ENCODE measurements at places on chromosomes 3 and 15.

GRCh38 chr15:92323525-92323924, 70.2 kb upstream of the ST8SIA2 start:
- no peaks in the 10 kb centered on the region for H3K36me3 ChIP-seq
- no peak overlapping the region for H3K4me3 ChIP-seq
- peaks cover 13% of the 10 kb centered on the region for H3K4me1 ChIP-seq
- peaks cover 2% of the 10 kb centered on the region for H3K27me3 ChIP-seq
- DNase-seq, result no peak

GRCh38 chr3:55144015-55144673, 216.3 kb upstream of the LRTM1 start:
- H3K4me3 ChIP-seq, result no peak overlapping the region
- no peak overlapping the region for H3K27ac ChIP-seq
- no peaks in the 10 kb centered on the region for H3K36me3 ChIP-seq
- H3K4me1 ChIP-seq, result no peaks in the 10 kb centered on the region
- no peaks in the 10 kb centered on the region for H3K27me3 ChIP-seq
- DNase-seq, result no peak

GRCh38 chr3:39432342-39432741, 25.8 kb downstream of the RPSA start:
- no peak for DNase-seq
- H3K27ac ChIP-seq, result no peak overlapping the region
- peaks cover 1% of the 10 kb centered on the region for H3K4me1 ChIP-seq
- H3K27me3 ChIP-seq, result no peaks in the 10 kb centered on the region
- H3K36me3 ChIP-seq, result no peaks in the 10 kb centered on the region

DNA sequence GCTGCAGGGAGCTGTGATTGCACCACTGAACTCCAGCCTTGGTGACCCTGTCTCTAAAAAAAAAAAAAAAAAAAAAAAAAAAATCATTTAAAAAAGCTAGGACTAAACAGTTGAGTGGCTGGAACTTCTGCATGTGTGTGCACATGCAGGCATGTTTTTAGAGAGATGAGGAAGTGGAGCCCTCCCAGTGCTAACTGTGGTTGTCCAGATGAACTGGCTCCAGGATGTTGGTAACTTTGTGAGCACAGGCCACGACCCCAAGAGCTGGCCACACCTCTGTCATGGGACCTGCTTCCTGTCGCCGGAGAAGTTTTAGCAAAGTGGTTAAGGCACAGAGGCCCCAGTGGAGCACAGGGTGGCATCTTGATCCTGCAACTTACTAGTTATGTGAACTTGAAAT, 27.0 kb downstream of the CHCHD6 start:
- no peak overlapping the region for H3K4me3 ChIP-seq
- H3K4me1 ChIP-seq, result peaks cover 21% of the 10 kb centered on the region
- H3K27me3 ChIP-seq, result peaks cover 2% of the 10 kb centered on the region
- H3K36me3 ChIP-seq, result peaks cover 23% of the 10 kb centered on the region
- H3K27ac ChIP-seq, result no peak overlapping the region

- no peak for DNase-seq
These were observed 97.2 kb downstream of the FAM43A start for GRCh38 chr3:194782698-194783404.

Data from glutamatergic neuron (in vitro differentiated cells).